ENCODE measurements at places on chromosomes 5 and 9.

DNA sequence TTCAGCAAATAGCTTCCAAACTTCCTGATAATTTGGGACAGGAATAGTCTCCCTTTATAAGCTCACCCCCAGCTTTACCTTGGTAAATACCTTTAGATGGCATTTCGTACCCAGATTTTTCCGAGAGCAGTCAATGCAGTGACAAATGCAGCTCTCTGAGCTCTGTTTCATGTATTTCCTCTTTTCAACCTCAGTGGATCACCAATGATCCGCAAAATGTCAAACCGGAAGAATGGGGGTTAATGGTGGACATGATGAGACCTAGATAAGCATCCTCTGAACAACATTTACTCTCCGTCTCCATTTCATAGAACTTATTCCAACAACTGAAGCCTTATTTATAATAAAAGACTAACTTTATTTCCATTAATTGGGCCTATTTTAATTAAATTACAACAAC, 227.3 kb downstream of the MCTP1 start:
- no peak overlapping the region for H3K27ac ChIP-seq
- no peaks in the 10 kb centered on the region for H3K27me3 ChIP-seq
- H3K4me1 ChIP-seq, result no peaks in the 10 kb centered on the region
- DNase-seq, result no peak

GRCh38 chr5:14577971-14578370, 3.6 kb upstream of the OTULINL start:
- no peak overlapping the region for H3K4me3 ChIP-seq
- peaks cover 56% of the 10 kb centered on the region for H3K27me3 ChIP-seq
- no peak for DNase-seq
- H3K27ac ChIP-seq, result no peak overlapping the region
- no peaks in the 10 kb centered on the region for H3K36me3 ChIP-seq
- peaks cover 4% of the 10 kb centered on the region for H3K4me1 ChIP-seq

DNA sequence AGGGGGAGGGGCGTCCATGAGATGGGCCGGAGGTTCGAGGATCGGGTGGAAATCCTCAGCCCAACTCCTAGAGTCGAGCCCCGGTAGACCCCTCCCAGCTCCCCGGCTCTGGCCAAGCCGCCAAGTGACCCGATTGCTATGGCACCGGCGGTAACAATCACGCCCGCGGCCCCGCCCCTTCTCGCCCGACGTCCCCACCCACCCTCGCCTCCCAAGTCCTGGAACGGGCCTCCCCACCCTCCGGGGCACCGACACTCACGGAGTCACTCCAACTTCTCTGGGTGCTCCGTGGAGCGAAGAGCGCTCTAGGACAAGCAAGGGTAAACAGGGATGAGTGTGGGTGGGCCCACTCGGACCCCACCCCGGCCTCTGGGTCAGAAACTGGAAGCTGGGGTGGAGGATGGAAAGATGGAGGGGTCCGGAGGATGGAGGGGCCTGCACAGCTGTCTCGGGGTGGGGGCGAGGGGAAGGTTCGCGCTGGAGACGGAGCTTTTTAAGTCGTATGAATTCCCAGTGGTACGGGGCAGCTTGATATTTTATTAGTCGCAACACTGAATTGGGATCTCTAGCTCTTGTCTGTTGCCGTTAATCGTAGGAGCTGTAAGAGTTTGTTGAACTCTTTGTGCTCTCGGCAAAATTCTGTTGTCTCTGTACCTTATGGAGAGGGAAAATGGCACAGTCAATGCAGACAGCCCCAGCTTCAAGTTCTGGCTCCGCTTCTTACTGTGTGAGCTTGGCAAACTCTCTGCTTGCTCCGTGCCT, at the start of gene SPACA9:
Gene SPACA9 (plus strand): TSS at position 204 of the 762 bp plus-strand sequence. CDS start 5,050 bp downstream, outside the sequence.
- peaks cover 13% of the 10 kb centered on the region for H3K4me1 ChIP-seq
- no peaks in the 10 kb centered on the region for H3K36me3 ChIP-seq
- peak within 1 kb of the TSS; percentile 97 for H3K27ac ChIP-seq
- H3K4me3 ChIP-seq, result peak within 1 kb of the TSS; percentile 85
- H3K27me3 ChIP-seq, result no peaks in the 10 kb centered on the region

- no peak overlapping the region for H3K27ac ChIP-seq
- H3K4me1 ChIP-seq, result no peaks in the 10 kb centered on the region
- H3K36me3 ChIP-seq, result no peaks in the 10 kb centered on the region
- no peaks in the 10 kb centered on the region for H3K27me3 ChIP-seq
- no peak for DNase-seq
Measured at GRCh38 chr5:84092738-84093137, 291.9 kb downstream of the EDIL3 start.

DNA sequence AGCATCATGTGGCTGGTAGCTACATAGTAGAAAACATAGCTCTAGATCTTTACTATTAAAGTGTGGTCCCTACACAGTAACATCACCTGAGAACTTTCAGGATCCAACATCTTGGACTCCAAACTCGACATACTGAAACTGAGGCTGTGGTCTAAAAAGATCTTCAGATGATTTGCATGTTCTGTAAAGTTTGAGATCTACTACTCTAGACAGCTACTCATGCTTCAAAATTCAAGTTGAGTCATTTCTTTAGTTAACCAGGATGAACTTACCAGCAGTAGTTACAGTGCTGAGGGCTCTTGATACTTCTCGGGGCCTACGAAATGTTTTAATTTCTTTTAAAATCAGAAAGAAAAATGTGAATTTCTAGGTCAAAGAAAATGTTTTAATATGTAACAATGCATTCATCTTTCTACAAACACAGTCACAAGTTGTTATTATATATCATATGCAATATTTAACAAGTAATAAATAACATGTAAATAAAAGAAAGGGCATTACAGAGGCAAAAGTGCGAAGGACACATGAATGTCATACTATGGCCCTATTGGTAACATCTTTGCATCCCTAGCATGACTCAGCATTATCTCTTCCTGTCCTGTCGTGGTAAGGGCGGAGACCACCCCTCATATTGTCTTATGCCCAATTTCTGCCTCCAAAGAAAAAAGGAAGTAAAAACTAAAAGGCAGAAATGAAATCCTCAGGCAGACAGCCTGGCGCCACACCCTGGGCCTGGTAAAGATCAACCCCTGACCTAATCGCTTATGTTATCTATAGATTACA, 563.9 kb upstream of the TLE4 start:
- no peaks in the 10 kb centered on the region for H3K36me3 ChIP-seq

- H3K4me3 ChIP-seq, result no peak overlapping the region
- H3K36me3 ChIP-seq, result no peaks in the 10 kb centered on the region
- DNase-seq, result no peak
- peaks cover 26% of the 10 kb centered on the region for H3K4me1 ChIP-seq
Measured at GRCh38 chr9:133560311-133560710, 25.8 kb downstream of the ADAMTSL2 start.

DNA sequence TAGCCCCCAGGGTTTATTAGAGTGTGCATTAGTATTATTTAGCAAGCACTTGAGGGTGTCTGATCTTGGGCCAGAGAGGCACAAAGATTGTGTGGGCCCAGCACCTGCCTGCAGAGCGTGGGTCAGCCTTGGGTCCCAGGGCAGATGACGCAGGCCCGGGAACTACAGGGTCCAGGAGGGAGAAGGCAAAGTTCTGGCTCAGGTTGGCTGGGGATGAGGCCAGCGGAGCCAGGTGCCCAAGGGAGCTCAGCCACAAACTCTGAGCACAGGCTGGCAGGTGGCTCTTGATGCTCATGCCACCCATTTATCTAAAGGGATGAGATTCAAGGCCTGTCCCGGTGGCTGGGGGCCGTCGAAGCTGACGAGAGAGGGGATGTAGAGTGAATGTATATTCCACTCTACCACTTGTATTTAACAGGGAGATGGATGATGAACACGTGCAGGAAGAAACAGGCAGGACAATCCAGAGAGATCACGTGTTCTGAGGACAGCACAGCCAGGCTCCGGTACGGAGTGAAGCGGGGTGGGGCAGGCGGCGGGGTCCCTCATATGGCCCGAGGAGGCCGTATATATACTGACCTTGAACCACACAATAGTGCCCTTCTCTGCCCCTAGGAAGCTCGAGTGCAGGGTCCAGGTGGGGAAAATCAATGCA, 818 bp upstream of the OBP2A start:
- no peak for DNase-seq
- H3K27ac ChIP-seq, result no peak overlapping the region
- no peak overlapping the region for H3K4me3 ChIP-seq
- H3K36me3 ChIP-seq, result no peaks in the 10 kb centered on the region

GRCh38 chr5:172345881-172346280, 62.3 kb upstream of the UBTD2 start:
- no peak overlapping the region for H3K27ac ChIP-seq
- H3K36me3 ChIP-seq, result peaks cover 98% of the 10 kb centered on the region
- DNase-seq, result no peak
- H3K4me1 ChIP-seq, result no peaks in the 10 kb centered on the region

GRCh38 chr5:25701936-25702335, 1057.2 kb upstream of the CDH10 start:
- no peak overlapping the region for H3K27ac ChIP-seq
- H3K4me1 ChIP-seq, result no peaks in the 10 kb centered on the region
- H3K27me3 ChIP-seq, result no peaks in the 10 kb centered on the region
- H3K36me3 ChIP-seq, result no peaks in the 10 kb centered on the region
- no peak for DNase-seq

- no peak overlapping the region for H3K4me3 ChIP-seq
- DNase-seq, result no peak
- no peaks in the 10 kb centered on the region for H3K36me3 ChIP-seq
- peaks cover 21% of the 10 kb centered on the region for H3K4me1 ChIP-seq
- no peaks in the 10 kb centered on the region for H3K27me3 ChIP-seq
Measured at GRCh38 chr5:170327168-170327567, 29.6 kb upstream of the LCP2 start.

DNA sequence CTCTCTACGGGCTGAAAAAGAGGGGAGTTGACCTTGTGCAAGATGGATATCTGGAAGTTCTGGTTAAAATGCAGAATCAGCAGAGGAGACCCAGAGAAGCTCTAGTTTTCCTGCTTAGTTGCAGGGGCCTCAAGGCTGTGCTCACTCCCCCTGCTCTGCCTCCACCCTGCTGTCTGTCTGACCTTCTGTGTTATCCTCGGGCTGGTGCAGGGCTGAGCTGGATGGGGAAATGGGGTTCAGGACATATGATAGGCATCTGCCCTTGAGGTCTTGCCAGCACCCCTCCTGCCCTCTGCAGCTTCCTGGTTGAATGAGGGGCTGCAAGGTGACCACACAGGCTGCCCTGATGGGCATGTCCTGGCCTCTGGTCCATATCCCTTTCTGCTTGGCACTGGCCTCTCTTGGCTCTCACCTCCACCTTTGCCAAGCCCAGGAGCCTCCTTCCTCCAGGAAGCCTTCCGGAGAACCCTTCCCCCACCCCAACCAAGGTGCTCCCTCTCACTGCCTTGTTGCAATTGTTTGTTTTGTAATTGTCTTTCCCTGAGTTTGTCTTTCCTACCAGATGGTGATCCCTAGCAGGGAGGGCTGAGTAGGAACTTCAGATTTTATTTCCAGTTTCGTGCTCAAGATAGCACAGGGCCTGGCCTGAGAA, 1.3 kb downstream of the TMEM268 start:
- H3K27me3 ChIP-seq, result no peaks in the 10 kb centered on the region
- H3K36me3 ChIP-seq, result no peaks in the 10 kb centered on the region
- peak overlapping the region; percentile 56 for H3K4me3 ChIP-seq

DNA sequence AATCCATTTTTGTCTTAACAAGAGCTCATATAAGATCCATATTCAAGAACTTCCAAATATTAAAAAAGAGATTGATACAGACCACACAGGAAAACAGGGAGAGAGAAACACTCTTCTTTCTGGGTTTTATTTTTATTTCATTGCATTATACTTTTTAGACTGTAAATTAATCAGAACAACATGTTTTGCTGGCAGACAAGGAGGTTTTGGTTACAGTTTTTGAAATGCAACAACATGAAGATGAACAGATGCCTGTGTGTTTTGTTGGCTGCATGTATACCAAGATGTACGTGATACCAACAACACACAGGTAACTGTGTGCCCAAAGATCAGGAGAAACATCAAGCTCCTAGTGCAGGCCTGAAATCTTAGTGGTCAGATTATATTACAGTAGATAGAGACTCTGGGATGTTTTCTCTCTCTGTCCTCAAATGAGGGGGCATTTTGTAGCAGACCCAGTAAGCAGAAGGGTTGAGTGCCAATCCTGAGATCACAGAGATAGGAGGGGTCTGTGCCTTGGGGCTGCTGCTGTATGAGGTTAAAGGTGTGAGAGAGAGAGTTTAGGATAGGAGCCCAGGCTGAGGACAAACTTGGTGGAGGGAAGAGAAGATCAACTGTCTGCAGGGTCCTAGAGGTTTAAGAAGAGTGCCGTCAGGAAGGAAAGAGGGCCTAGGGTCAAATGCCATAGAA, 152.2 kb downstream of the DCP2 start:
- H3K27ac ChIP-seq, result no peak overlapping the region
- no peak overlapping the region for H3K4me3 ChIP-seq
- no peaks in the 10 kb centered on the region for H3K4me1 ChIP-seq
- H3K36me3 ChIP-seq, result no peaks in the 10 kb centered on the region
- H3K27me3 ChIP-seq, result no peaks in the 10 kb centered on the region

DNA sequence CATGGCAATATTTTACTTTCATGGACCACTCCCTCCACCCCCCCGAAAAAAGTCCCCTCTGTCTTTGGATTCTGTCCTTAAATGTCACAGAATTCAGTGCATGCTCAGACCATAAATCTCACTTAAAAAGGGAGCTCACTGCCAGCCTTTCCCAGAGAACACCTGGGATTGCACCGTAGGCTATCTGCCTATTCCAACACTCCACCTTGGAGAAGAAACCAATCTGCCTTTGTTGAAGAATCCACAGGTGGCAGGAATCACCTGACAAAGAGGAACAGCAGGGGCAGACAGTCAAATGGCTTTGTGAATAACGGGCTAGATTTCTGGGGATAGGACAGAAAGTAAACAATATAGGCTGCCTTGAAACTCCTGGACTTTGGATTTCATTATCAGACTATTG, 306.7 kb upstream of the BRINP1 start:
- no peaks in the 10 kb centered on the region for H3K4me1 ChIP-seq
- no peak overlapping the region for H3K27ac ChIP-seq
- no peaks in the 10 kb centered on the region for H3K27me3 ChIP-seq
- no peaks in the 10 kb centered on the region for H3K36me3 ChIP-seq
- DNase-seq, result no peak

- H3K27me3 ChIP-seq, result no peaks in the 10 kb centered on the region
- H3K36me3 ChIP-seq, result no peaks in the 10 kb centered on the region
- H3K27ac ChIP-seq, result no peak overlapping the region
- H3K4me1 ChIP-seq, result no peaks in the 10 kb centered on the region
Measured at GRCh38 chr5:102651466-102651865, 103.6 kb upstream of the PAM start.

GRCh38 chr9:119369680-119370366, 588 bp upstream of the BRINP1 start:
- no peaks in the 10 kb centered on the region for H3K36me3 ChIP-seq
- H3K27me3 ChIP-seq, result peaks cover 7% of the 10 kb centered on the region
- no peak for DNase-seq

Data from esophagus squamous epithelium (tissue), 5 donors.